ENCODE measurements at places on chromosomes 5 and 9. TPM values are rescaled to one million over a fixed set of nuclear protein-coding genes. Genes with fewer than 3 reads are reported as not detected.

DNA sequence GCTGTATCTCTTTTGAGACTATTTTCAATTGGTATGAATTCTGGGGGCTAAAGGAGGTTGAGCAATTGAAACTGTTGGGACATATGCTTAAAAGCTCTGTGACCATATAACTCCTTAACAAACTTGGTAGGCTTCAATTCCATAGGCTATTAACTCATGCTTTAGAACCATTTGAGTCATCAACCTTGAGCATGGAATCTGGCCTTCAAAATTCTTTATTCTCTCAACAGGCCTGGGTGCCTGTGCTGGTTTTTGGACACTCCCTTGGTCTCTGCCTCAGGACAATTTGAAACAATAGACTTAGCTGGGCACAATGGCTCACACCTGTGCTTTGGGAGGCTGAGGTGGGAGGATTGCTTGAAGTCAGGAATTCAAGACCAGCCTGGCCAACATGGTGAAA, 61.4 kb upstream of the EPB41L4A start:
- H3K36me3 ChIP-seq: no peaks in the 10 kb centered on the region
- DNase-seq: no peak
- peaks cover 10% of the 10 kb centered on the region for H3K27me3 ChIP-seq
- H3K4me3 ChIP-seq: no peak overlapping the region

DNA sequence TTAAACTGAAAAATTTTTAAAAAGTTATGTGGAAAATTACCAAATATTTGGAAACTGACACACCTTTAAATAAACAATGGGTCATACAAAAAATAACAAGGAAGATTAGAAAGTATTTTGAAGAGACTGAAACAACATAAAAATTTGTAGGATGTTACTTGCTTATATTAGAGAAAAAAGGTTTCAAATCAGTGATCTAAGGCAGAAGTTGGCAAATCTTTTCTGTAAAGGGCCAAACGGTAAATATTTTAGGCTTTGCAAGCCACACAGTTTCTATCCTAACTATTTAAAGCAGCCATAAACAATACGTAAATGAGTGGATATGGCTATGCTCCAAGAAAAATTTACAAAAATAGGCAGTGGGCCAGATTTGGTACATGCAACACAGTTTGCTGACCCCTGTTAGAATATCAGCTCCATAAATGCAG, 81.3 kb downstream of the OXCT1 start:
- H3K4me3 ChIP-seq: no peak overlapping the region
- H3K4me1 ChIP-seq: peaks cover 7% of the 10 kb centered on the region
- no peak for DNase-seq
- peaks cover 34% of the 10 kb centered on the region for H3K36me3 ChIP-seq
- no peaks in the 10 kb centered on the region for H3K27me3 ChIP-seq

DNA sequence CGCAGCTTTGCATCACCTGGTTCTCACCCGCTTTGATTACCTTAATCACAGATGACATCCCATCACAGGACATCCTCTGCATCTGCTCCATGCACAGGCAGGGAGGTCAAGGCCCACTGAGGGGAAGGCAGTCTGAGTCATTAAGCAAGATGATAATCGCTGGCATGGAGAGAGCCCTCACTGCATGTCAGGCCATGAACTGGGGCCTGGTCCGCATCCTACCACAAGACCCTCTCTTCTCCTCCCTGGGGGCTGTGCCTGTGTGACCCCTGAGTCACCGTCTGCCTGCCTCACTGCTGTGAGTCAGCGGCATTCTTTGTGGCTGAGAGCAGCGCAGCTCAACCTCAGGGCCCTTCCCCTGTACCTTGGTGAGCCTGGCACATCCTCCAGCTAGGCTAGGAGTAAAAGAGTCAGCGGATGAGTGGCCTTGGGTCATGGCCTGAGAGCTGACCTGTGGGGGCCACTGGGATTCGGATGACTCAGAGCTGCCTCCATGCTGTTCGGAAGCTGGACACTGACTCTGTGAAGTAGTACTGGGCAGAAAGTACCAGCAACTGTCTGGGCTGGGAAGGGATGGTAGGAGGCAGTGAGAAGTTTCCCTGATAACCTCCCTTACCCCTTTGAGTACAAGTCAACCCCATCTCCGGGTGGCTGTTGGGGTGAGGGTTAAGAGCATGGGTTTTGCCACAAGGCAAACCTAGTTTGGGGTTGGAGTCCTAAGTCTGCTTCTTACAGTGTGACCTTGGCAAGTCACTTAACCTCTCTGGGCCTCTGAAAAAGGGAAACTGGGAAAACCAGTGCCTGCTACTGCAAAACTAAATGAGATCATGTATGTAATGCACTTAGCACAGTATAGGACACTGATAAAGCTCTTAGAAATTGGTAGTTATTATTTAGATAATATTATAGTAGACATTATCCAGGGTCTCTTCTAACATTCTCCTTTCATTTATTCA, 14.6 kb upstream of the ARSI start:
- peaks cover 6% of the 10 kb centered on the region for H3K4me1 ChIP-seq
- no peak overlapping the region for H3K27ac ChIP-seq
- H3K27me3 ChIP-seq: peaks cover 6% of the 10 kb centered on the region
- no peak for DNase-seq
- no peak overlapping the region for H3K4me3 ChIP-seq

GRCh38 chr5:134543820-134544614, 18.5 kb downstream of the JADE2 start:
- peak overlapping the region; percentile 87 for H3K27ac ChIP-seq
- peaks cover 46% of the 10 kb centered on the region for H3K36me3 ChIP-seq
- H3K4me3 ChIP-seq: peak overlapping the region; percentile 60
- H3K4me1 ChIP-seq: peaks cover 43% of the 10 kb centered on the region
- H3K27me3 ChIP-seq: no peaks in the 10 kb centered on the region
- DNase-seq: peak; percentile 47

GRCh38 chr5:7886849-7887475, 18.0 kb downstream of the MTRR start:
- no peaks in the 10 kb centered on the region for H3K27me3 ChIP-seq
- peaks cover 4% of the 10 kb centered on the region for H3K4me1 ChIP-seq
- no peak overlapping the region for H3K27ac ChIP-seq
- H3K36me3 ChIP-seq: peaks cover 67% of the 10 kb centered on the region
- no peak for DNase-seq

DNA sequence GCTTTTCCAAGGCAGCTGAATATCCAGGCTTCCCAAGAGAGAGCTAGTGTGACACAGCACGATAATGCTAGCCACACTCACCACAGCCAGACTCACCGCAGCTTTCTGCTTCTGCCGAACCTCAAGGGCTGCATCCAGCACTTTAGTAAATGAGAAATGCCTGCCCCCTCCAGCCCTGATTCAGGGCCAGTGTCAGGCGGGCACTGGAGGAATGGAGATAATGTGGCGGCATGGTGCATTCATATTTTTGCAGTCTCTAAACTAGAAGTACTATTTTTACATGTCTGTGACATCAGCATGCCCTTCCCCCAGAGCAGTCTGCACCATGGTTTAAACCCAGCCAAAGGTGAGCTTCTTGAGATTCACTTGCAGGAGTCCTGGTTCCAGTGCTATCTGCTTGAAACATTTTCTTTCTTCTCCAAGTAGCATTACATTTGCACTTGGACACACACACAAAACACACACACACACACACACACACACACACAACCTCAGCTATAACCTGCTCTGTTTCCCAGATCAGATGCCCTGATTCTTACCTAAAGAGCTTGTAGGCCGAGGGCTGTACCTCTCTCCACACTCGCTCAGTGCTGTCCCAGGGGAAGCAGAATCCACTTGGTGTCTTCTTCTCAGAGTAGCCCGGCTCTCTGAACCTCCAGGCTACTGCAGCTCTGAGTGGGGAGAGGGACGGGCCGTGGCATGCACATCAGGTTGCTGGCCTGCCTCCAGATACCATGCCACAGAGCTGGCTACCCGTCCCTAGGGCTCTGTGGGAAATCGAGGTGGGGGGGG, at the start of gene FGF1:
FGF1 (minus strand) TSS at position 673 of the 792 bp plus-strand sequence. CDS start 71,963 bp downstream, outside the sequence.
- peaks cover 3% of the 10 kb centered on the region for H3K27me3 ChIP-seq
- no peak within 1 kb of the TSS for H3K4me3 ChIP-seq
- DNase-seq: no peak
- no peaks in the 10 kb centered on the region for H3K4me1 ChIP-seq

DNA sequence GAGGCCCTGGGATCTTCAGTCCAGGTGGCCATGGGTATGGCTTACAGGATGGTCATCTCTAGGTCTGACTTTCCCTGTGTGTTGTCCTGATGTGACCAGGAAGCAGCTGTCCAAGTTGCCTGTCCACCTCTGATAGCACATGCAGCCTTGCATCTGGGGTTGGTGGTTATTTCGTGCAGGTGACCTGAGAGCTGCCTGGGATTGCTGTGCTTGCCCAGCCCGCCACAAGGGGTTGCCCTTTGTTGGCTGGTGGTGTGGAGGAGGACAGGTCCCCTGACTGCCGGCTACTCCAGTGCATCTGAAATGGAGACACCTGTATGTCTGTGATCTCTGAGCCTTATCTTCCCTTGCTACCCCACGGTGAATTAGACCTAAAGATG, 212.6 kb downstream of the ARHGAP26 start:
- H3K27ac ChIP-seq: no peak overlapping the region
- peaks cover 66% of the 10 kb centered on the region for H3K4me1 ChIP-seq
- H3K36me3 ChIP-seq: peaks cover 22% of the 10 kb centered on the region

DNA sequence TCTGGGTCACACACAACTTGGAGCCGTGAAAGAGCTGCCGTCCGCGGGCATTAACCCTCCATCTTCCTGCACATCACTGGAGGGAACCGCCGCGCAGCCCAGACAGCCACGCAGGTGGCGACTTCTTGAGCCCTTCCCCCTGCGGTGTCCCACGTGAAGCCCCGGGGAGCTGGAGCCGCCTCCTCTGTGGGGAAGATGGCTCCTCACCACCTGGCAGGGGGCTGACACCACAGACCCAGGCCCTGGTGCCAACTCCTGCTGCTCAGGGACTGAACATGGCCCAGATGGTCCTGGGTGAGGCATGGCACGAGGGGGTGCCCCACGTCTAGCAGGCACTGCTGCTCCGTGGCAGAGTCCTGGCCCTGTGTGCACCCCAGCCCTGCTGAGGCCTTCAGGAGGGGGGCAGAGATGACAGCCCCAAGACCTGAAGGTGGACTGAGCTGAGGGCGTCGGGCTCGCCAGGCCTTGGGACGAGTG, 38.9 kb downstream of the NDUFS6 start:
- no peaks in the 10 kb centered on the region for H3K4me1 ChIP-seq
- H3K4me3 ChIP-seq: no peak overlapping the region
- peaks cover 13% of the 10 kb centered on the region for H3K27me3 ChIP-seq

GRCh38 chr5:54401515-54401914, 54.0 kb upstream of the HSPB3 start:
- H3K4me3 ChIP-seq: no peak overlapping the region
- H3K4me1 ChIP-seq: no peaks in the 10 kb centered on the region
- H3K36me3 ChIP-seq: no peaks in the 10 kb centered on the region
- H3K27me3 ChIP-seq: peaks cover 4% of the 10 kb centered on the region

GRCh38 chr9:72856972-72857623, 95.8 kb downstream of the ALDH1A1 start:
- H3K27me3 ChIP-seq: no peaks in the 10 kb centered on the region
- no peaks in the 10 kb centered on the region for H3K4me1 ChIP-seq
- H3K27ac ChIP-seq: no peak overlapping the region
- H3K36me3 ChIP-seq: no peaks in the 10 kb centered on the region

DNA sequence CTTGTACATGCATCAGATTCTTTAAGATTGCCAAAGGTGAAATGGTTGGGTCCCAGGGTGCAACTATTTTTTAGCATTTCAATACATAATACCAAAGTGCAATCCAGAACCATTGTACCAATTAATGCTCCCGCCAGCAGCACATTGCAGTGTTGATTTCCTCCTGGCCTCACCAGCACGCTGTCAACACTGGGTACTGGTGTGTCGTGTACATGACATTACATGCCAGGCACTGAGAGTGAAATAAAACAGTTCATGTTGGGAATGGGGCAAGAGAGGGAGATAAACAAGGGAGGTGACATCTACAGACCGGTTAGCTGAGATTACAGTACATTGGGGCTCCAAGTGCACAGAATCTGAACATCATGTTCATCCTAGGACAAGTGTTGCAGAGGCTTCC, 37.8 kb downstream of the HMGCS1 start:
- no peak overlapping the region for H3K4me3 ChIP-seq
- H3K27me3 ChIP-seq: peaks cover 3% of the 10 kb centered on the region
- H3K4me1 ChIP-seq: no peaks in the 10 kb centered on the region
- DNase-seq: no peak
- H3K27ac ChIP-seq: no peak overlapping the region

GCNT1 gene
- 14.4 TPM for total RNA-seq

STOML2 gene
- total RNA-seq: 96.0 TPM

GPX3 gene
- total RNA-seq: not detected

Measured in activated CD4-positive, alpha-beta memory T cell treated with anti-CD3 and anti-CD28 coated beads, Interleukin-2, amount 10 ng/mL, durations not matched to agents 7 days and 5 days (primary cell).